ENCODE measurements at places on chromosomes 13 and 19.

DNA sequence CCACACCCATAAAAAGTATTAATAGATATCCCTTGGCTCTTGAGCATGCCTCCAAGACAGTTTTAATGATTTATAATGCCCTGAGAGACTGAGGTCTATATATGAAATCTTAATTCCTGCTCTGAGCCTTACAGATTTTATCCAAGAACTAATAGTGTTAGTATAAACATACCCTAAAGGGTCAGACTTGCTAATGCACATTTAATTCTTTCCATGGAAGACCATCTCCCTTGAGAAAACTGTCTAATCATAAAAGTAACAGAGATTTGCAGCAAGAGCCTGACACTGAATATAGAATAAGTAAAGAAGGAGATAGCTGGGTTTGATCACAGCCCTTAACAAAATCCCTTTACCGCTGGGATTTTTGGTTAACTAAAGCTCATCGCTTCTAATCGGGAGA is 650.8 kb upstream of the KLF12 start:
- no peak for ATAC-seq

GRCh38 chr13:105272660-105273631 is 1262.5 kb downstream of the EFNB2 start:
- no peak for ATAC-seq

- no peak for ATAC-seq
Observed at GRCh38 chr19:49205114-49205513, 47.5 kb downstream of the TRPM4 start.

- ATAC-seq, result peak; percentile 49
Observed at GRCh38 chr13:46160471-46161066, 21.4 kb downstream of the LCP1 start.

DNA sequence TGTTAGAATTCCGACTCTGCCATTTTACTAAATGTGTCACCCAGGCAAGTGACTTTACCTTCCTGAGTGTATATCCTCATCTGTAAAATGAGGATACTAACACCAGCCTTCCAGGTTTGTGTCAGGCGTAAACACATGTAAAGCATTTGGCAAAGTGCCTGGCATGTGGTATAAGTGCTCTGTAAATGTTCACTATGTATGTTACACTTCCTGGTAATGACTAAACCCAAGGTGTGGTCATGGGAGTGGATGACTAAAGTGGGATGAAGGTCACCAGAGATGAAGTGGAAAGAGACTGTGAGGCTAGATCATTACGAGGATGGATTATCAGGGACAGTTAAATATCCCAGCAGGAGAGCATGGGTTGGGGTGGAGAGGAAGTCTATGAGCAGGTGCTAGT is 25.6 kb downstream of the DEDD2 start:
- peak; percentile 94 for ATAC-seq

- peak; percentile 64 for ATAC-seq
Observed at GRCh38 chr19:29690842-29691241, 24.2 kb downstream of the C19orf12 start.

- ATAC-seq, result no peak
Observed at GRCh38 chr19:34120846-34121639, 51.3 kb upstream of the LSM14A start.

DNA sequence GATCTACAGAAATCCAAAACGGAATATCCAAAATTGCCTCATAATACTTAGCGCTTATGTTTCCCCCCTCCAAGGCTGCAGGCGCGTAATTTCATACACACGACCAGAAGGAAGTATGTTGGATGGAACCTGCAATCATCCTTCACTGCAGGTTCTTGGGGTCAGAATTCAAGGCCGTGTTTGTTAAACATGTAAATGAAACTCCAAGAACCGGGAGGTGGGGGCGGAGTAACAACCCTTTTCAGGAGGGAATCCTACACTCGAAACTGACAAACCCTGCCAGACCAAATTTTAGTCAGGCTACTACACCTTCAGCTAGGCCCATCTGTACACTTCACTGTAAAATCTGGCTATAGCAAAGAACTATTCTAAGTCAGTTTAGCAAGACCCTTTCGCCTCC is 1.3 kb downstream of the ZNF607 start:
- ATAC-seq, result no peak

DNA sequence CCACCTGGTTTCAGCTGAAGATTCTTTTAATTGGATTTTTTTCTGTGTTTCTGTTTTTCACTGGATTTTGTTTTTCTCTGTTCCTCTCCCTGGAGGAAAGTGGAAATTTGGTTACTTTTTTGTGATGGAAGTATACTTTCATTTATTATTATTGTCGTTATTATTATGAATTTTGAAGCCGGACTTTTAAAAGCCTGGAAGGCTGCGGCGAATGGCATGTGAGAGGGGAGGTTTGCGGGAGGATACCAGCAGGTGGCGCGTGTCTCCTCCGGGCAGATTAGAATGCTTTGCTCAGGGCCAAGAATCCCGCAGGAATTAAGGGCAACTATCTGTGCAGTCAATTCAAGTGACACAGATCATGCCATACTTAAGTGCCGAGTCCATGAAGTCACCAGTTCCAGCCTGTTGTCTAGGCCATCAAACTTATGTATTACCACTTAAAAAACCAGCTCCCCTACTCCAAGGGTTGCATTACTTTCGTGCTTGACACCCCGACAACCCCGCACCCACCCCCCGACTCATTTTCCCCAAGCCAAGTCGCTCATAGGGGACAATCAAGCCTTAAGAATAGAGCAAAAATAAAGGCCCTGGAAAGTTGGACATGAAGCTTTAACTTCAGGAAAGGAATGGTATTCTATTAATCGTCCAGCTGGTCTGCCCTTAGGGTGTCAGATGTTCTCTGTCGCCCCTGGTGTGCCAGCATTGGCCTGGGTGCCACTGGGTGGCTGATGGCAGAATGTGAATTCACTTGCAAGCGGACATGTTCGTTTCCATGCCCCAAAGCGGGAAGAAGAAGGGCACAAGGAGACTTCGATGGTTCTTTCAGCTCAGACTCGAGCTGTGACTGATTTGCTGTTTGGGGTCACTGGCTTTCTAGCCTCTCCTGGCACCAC is 1.3 kb upstream of the LRCH1 start:
- ATAC-seq, result peak; percentile 42

GRCh38 chr13:72062566-72062965 is 195.6 kb upstream of the DACH1 start:
- ATAC-seq, result peak; percentile 75

DNA sequence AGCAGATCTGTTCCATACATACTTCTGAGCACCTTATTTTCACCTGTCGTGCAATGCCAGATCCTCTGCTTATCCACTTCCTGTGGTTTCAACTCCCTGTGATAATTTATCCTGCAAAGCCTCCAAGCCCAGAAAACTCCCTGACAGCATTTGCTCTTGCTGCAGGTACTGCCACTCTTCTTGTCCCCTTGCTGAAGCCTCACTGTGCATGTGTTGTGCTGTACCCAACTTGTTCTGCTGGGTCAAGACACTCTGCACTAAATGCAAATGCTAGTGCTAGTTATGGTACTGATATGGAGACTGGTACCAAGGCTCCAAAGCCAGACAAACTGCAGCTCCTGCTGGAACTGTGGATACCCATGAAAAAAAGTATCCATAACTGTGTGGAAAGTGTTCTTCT is 315.4 kb upstream of the MIR17HG start:
- ATAC-seq, result no peak

DNA sequence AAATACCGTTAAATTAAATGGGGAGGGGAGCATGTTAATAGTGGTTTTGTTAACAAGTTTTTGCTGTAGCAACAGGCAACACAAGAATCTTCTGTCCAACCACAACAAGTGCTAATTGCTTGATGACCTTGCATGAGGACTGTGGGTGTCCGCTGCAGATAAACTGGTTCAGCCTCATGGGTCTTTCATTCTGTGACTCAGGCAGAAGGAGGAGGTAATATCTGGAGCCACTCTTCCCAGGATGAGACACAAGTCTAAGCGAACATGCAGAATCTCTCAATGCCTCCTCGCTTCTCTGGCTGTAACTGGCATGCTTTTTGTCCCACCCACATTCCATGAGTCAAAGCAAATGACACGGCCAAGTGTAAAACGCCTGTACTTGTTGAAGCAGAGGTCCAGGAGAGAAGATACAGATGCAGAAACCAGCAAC is 56.6 kb upstream of the MYO16 start:
- no peak for ATAC-seq

GRCh38 chr19:56692206-56692895 is 20.8 kb upstream of the ZNF835 start:
- ATAC-seq, result no peak

DNA sequence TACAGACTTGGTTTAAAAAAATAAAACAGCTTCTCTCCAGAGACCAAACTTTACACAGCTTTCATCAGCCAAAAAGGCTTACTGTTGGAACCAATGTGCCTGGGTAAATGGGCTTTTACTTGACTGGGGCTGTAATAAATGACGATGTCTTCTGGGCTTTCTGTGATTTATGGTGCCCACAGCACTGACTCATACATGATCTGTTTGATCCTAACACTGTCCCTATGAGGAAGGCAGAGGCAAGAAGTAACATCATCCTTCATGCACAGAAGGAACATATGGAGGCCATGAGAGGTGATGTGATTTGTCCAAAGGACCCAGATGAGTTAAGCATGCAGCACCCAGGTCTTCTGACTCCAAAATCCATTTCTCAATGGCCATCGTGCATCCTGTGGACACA is 77.4 kb downstream of the DOCK9 start:
- no peak for ATAC-seq

- ATAC-seq, result peak; percentile 31
Observed at GRCh38 chr19:51600940-51601580, 29.1 kb downstream of the SIGLEC5 start.

GRCh38 chr13:30006246-30006645 is 155.8 kb upstream of the UBL3 start:
- ATAC-seq, result no peak

GRCh38 chr19:18626906-18627305 is 9.9 kb upstream of the KLHL26 start:
- no peak for ATAC-seq

GRCh38 chr19:15075806-15076205 is 6.2 kb upstream of the OR1I1 start:
- no peak for ATAC-seq

- ATAC-seq, result no peak
Observed at GRCh38 chr13:48138270-48138669, 43.4 kb upstream of the MED4 start.

DNA sequence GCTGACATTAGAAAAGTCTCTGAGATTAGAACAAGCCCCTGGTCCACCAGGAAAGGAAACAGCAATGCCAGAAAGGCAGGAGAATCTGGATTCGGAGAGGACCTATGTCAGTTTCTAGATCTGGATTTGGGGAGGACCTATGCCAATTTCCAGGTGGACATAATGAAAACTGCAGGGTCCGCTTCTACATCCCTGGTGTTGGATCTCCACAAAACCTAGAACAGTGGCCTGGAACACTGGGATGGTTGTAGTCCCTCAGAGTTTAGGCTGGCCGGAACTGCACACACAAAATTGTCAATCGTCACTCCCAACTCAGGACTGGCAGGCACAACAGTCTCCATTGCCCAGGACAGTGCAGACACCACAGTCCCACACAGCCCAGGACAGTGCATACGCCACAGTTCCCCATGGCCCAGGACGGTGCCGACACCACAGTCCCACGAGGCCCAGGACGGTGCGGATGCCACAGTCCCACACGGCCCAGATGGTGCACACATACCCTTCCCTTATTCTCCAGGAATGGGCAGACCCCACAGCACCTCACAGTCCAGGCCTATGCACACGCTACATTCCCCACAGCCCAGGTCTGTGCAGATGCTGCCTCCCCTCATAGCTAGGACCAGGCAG is 341.7 kb downstream of the UQCRFS1 start:
- ATAC-seq, result peak; percentile 33

DNA sequence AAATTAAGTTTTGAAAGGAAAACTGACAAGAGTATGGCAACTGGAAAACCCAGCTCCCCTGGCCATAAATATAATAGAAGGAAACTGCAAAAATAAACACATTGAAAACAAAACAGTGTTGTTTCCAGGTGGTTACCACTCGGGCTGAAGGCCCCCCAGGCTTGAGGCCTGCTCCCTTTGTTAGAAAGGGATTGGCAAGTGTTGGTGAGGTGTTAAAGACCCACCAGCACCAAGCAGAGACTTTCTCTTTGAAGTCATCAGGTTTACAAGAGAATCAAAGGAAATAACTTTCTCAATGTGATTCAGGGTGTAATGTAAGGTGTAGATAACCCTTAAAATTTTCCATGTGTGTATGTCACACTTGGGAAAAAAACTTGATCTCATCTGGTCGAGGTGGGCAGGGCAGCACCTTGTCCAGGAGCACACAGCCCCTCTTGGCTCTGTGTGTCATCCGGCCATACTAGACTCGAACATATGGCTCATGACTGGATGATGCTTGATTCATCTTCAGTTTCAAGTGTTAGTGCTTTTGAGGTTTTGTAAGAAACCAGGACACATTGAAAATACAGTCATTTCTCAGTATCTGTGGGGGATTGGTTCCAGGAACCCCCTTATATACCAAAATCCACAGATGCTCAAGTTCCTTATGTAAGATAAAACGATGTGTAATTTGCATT is 7.8 kb downstream of the ACTN4 start:
- no peak for ATAC-seq

DNA sequence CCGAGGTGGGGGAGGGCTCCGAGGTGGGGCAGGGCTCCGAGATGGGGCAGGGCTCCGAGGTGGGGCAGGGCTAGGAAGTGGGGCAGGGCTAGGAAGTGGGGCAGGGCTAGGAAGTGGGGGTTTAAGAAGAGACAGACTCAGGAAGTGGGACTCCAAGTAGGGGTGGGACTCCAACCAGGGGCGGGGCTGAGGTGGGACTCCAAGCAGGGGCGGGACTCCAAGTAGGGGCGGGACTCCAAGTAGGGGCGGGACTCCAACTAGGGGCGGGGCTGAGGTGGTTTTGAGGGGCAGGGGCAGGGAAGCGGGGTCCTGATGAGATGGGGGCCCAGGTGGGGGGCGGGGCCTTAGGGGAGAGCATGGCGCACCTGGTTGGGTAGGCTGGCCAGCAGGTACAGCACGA is 13.6 kb downstream of the CFD start:
- peak; percentile 15 for ATAC-seq

DNA sequence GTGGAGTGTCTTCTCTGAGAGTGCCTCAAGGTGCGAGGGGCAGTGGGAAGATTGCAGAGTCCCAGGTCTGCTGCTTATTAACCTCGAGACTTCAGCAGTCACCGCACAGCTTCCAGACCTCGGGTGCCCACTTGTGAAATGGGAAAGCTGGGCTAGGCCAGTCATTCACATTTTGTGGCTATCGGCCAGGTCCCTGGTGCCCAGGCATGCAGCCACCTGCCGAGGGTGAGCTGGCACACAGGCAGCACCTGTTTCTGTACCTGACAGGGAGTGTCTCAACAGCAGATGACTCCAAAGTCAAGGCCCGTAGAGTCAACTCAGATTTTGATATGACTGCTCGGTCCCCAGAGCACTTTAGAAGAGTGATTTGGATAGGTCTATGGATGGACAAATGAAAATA is 21.9 kb downstream of the UQCRFS1 start:
- peak; percentile 94 for ATAC-seq

DNA sequence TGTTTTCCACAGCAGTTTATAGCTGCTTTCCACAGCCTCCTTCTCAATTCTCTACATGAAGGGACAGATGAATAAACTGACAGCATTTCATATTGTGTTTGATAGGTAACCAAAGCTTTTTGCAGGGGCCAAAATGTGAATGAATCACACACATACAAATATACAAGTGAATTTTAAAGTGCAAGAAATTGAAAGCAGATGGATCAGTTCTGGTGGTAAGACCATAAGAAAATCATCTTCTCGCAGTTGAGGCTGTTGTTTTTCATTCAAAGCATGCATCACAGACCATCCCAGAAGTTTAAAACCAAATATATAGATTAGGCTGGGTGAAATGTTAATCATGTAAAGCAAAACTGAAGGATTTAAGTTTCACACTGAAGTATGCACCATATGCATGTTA is 1569.4 kb downstream of the PCDH9 start:
- no peak for ATAC-seq
